Gastroesophageal sphincter (tissue), 4 donors: ENCODE measurements at places on chromosomes 1 and 21.

GRCh38 chr1:63122079-63122478, 200.3 kb upstream of the FOXD3 start:
- no peak for ATAC-seq

DNA sequence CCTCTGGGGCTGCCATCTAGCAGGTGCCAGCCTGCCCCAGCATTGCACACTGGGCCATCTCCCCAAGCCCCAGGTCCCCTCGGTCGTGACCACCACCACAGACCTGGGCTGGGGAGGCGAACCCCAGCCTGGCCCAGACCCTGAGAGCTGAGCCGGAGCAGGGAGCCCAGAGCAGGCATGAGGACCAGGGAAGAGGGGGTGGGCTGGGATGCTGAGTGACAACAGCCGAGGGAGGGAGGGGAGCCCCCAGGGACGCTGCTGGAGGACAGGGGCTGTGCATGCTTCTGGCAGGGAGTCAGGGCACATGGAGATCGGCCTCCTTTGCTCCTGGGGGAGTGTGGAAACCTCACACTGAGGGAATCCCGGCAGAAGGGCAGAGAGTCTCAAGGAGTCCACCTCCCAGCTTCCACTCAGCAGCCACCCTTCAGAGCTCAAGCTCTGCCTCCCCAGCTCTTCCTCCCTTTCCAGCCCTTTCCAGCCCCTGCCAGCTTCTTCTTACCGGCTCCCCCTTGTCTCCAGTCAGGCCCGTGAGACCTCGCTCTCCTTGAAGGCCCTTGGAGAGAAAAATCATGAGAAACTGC, 23.7 kb upstream of the PEF1 start:
- ATAC-seq: no peak

- ATAC-seq: no peak
These were observed at the start of gene PADI1 for GRCh38 chr1:17204546-17205440. TSS of gene PADI1 (plus strand) at chr1:17205128. CDS start at chr1:17205218, 90 bp downstream.

DNA sequence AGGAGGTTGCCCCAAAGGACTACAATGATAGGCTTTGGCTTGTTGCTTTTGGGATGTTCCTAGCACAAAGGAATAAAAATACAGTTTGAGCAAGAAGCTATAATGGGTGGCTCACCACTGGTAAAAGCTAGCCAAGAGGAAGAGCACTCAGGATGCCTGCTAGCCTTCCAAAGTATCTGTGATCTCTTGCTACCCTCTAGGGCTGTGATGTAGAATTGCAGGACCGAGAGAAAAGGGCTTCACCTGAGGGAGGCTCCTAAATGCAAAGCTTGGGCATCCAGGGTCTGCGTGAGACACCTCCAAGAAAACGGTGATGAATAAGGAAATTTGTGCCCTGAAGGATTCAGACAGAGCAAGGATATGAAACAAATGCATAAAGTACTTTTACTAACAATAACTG, 17.7 kb downstream of the IVL start:
- ATAC-seq: no peak

GRCh38 chr1:92730476-92730875, 54.4 kb downstream of the EVI5 start:
- ATAC-seq: no peak

- no peak for ATAC-seq
These were observed 303.0 kb downstream of the KCNT2 start for GRCh38 chr1:196305216-196305615.

DNA sequence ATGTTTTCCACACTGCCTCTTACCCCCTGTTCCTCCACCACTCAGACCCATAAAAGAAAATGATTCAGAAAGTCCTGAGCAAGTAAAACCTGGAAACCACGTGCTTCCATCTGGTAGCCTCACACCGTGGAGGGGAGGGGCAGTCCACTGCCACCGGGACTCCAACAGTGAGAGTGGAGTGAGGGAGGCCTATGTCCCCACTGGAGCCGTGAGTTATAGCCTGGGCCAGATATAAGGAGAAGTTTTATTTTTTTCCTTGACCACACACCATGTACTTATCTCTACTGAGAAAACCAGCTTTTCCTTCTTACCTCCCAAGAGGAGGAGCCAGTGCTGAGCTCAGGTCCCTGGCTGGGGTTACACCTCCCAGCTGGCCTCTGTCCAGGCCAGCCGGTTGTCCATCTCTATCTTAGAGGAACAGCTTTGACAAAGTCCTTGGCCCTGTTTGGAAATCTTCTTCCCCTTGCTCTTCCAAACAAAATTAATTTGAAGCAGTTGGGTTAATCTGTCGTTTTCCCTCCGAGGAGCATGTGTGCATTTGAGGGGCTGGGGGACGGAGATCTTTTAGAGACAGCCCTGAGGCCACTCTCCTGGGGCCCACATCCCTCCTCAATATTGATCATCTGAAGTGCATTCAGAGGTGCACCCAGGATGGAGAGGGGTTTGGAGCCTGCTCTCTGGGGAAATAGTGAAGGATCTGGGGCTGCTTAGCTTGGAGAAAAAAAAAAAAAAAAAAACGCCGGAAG, 49.1 kb upstream of the SERBP1 start:
- peak; percentile 64 for ATAC-seq

DNA sequence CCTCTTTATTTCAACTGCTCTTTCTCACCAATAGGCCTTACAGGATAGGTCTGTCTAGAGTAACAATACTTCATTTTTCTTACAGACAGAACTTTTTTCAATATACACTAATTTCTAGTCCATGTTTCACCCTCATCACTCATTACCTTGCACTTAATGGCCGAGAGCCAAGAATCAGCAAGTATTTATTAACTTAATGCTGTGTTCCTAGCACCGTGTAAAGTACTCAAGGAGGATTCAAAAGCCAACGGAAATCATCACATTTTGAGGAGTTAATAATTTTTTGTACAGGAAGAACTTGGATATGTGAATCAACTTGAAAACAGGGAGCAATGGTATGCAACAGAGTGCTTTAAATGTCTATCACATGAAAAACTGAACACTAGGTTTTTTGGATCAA, 102.0 kb downstream of the PTPN14 start:
- no peak for ATAC-seq

- no peak for ATAC-seq
These were observed 163.0 kb downstream of the ADGRL4 start for GRCh38 chr1:78843546-78843945.

- no peak for ATAC-seq
These were observed 6.0 kb downstream of the TNN start for GRCh38 chr1:175073633-175074032.

DNA sequence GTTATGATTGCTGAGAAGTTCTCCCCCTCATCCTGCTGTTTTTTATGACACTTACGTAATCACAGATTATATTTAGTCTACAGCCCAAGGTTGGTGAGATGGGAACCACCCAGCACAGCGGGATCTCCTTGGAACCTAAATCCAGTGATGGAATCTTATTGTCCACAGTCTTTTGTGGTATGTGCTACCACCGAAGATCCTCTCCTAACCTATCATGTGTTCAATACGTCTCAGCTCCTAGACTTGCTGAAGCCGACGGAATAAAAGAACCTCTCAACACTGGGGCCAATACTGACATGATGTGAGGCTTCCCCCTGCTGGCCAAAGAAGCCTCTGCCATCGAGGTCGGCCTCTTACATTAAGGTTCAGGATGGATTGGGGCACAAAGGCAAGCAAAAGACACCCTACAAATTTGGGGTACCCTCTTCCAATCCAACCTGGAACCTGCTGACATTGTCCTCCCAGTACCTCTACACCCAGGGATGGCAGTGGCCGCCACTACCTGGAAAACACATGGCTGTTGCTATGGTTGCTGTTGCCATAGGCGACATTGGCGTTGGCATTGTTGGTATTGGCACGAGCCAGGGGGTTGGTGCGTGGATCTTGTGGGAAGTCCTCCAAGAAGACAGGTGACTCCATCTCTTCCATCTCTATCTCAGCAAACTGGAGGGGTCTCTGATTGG, 19.4 kb upstream of the KIF21B start:
- ATAC-seq: peak; percentile 56

DNA sequence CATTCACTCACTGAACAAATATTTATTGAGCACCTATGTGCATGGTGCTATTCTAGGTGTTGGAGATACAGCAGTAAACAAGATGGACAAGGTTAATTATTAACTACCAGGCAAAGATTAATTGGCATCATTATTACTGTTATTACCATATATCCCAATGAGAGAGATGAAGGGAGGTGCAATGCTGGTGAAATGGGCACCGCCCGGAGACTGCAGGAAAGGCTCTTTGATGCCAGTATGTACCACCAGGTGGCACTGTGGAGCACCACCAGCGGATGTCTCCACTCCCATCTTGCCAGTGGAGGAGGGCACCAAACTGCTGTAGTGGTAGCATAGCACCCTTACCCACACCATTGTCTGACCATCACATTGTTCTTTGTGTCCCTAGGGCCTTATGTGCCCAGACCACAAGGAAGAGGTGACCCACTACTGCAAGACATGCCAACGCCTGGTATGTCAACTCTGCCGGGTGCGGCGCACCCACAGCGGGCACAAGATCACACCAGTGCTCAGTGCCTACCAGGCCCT, 3.0 kb downstream of the TRIM46 start:
- ATAC-seq: peak; percentile 65

- no peak for ATAC-seq
These were observed 29.5 kb downstream of the PLPPR5 start for GRCh38 chr1:98975113-98975512.

GRCh38 chr1:224668984-224669383, 52.9 kb downstream of the CNIH3 start:
- ATAC-seq: no peak

DNA sequence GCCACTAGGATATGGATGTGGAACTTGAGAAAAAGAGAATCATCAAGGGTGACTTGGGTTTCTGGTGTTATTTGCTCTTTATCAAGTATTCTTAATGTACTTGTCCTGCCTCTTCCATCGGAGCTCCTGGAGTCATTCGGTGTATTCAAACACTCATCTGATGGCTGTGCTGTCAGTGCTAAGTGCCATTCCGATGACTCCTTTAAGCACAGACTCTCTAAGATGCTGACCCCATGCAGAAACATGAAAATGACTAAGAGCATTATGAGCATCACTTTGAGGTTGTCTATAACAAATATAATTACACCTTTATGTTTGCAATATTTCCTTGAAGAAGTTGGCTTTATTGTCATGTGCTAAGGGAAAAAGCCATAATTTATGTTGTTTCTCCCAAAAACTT, 11.3 kb upstream of the RPL5 start:
- no peak for ATAC-seq

- ATAC-seq: no peak
These were observed 13.2 kb downstream of the GBP5 start for GRCh38 chr1:89259283-89259971.

- no peak for ATAC-seq
These were observed 2.7 kb upstream of the RUNX3 start for GRCh38 chr1:24932725-24933294.

GRCh38 chr1:88529581-88529980, 154.5 kb upstream of the PKN2 start:
- ATAC-seq: no peak

DNA sequence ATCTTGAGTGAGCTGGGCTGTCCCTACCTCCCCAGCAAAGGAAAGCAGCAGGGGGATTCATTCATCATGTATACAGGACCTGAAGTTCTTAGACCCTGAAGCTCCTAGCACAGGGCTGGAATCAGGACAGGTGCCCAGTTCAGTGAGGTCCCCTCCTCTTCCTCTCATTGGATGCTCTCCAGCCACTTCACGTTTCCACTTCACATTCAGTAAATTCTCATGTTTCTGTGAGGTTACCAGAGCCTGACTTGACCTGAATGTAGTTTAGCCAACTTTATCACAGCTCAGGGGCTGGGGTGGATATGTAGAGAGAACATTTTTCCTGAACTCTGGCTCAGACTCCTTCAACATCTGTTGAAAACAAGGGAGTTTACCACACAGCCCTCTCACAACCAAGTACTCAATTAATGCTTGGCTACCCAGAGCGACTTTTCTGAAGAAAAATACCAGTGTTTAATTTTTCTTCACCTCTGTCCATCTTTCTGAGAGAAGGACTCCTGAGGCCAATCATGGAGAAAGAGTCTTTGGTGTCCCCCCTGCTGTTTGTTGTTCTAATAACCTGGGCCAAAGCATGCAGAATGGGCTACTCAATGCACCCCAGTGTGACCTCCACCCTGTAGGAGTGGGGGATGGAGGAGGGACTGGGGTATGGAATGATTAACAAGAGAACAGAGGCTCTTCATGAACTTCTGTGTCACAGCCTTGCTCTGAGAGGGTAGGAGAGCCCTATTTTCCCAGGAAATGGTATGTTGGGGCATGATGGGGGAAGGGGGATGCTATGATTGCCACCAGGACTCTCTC, 108.3 kb upstream of the FGGY start:
- no peak for ATAC-seq

- no peak for ATAC-seq
These were observed 48.4 kb downstream of the NEK7 start for GRCh38 chr1:198205016-198205684.

- no peak for ATAC-seq
These were observed 80.9 kb upstream of the AJAP1 start for GRCh38 chr1:4573526-4573925.

DNA sequence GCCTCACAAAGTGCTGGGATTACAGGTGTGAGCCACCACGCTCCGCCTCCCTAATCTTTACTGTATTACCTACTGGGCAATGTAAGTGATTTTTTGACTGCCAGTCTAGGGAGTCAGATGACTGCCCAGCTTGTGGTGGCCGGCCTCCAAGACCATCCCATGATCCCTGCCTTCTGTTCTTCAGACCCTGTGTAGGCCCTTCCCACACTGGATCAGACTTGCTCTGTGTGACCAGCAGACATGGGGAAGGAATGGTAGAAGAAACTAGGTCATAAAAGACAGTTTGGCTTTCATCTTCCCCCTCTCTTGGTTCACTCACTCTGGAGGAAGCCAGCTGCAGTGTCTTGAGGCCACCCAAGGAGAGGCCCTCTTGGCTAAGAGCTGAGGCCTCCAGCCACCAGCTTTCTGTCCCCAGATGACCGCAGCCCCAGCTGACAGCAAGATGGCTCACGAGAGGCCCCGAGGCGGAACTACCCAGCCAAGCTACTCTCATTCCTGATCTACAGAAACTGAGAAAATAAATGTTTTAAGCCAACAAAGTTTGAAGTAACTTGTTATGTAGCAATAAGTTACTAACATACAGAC, 14.5 kb upstream of the CBR3 start:
- ATAC-seq: peak; percentile 88

GRCh38 chr21:45248893-45249381, 38.8 kb downstream of the POFUT2 start:
- ATAC-seq: peak; percentile 69

DNA sequence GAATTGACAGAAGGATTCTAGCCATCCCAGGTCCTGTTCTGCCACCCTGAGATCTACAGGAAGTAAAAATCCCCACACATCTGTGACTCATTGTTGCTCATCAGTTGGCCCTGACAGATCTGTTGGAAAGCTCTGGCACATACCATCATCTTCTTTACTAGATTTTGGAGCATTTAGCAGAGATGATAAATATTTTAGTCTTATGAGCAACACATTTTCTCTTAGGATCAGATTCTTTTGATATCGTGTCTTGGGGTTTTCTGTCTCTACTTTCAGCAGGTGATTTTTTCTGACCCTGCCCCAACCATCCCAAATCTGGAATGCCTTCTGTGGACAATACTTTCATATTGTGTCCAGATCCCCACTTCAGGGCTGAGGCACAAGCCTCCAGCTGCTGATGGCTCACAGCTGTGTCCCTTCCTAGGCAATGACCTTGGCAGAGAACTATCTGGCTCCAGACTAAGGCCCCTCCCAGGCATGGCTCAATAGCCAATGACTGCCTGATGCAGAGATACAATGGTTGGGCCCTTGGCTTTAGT, 102.8 kb downstream of the GDAP2 start:
- ATAC-seq: peak; percentile 61

GRCh38 chr1:111643696-111644095, 24.1 kb downstream of the RAP1A start:
- ATAC-seq: no peak
